ENCODE measurements at places on chromosomes 11 and 22.

GRCh38 chr22:17096071-17096470 is 11.3 kb downstream of the IL17RA start:
- no peak for DNase-seq

- DNase-seq = no peak
Observed at GRCh38 chr11:3201112-3201581, 17.5 kb downstream of the MRGPRG start.

GRCh38 chr11:41775296-41775695 is 315.8 kb upstream of the LRRC4C start:
- no peak for DNase-seq

GRCh38 chr11:120338107-120338933 is 2.1 kb downstream of the ARHGEF12 start:
- no peak for DNase-seq

- no peak for DNase-seq
Observed at GRCh38 chr11:109972181-109972715, 120.9 kb upstream of the ZC3H12C start.

All from CD4-positive, alpha-beta T cell treated with Interleukin-6 for 4 hours (primary cell).